Osteoblast (primary cell): ENCODE measurements at places on chromosomes 6 and 20.

DNA sequence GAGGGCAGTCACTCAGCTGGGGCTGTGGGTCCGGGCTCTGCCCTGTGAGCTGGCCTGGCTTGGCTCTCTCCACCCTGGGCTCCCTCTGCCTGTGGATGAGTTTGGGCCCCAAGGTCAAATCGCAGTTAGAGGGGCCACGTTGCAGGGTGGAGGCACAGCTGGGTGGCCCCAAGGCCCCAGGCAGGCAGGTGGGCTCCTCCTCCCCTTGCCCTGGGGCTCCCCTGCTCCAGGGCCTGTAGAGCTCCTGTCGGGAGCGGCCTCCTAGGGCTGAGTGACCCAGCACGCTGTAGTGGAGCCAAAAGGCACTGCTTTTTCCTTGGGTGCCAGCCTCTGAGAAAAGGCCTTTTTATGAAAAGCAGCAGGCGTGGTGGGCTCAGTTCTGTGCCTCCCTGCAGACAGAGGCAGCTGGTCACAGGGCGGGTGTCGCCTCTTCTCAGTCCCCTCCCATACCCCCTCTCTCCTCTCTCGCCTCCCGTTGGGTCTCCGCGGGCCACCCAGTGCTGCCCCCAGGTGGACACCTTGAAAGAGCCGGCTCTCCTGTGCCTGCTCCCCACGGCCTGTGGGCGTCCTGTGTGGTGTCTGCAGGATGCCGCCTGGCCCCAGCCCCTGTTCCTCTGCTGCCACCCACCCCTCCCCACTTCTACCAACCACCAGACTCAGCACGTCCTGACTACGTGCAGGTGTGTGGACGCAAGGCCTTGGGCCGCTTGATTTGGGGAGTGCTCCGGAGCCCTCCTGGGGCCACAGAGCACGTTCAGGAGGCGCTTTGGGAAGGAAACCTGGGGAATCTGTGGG, 13.2 kb downstream of the SS18L1 start:
- peak; percentile 98 for DNase-seq

DNA sequence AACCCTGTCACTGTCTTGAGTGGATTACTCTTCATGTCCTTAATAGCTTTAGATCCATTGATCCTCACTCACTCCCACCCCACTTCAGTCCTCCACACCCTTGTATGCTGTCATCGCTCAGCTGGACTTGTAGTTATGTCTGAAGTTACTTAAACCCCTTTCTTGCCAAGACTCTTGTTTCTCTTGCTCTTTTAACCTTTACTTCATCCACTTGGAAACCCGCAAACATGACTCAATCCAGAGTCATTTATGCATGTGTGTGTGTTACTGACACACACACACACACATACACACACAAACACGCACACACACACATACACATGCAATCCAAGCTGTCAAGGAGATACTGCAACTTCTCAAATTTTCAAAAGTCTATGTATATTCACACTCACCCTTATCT, 341.8 kb downstream of the SYNE1 start:
- DNase-seq, result peak; percentile 71

- no peak for DNase-seq
These were observed 11.3 kb upstream of the ADGB start for GRCh38 chr6:146587459-146587858.

GRCh38 chr6:7189101-7189758, 81.5 kb downstream of the RREB1 start:
- DNase-seq, result no peak

GRCh38 chr20:61244213-61244612, 7.8 kb upstream of the CDH4 start:
- DNase-seq, result no peak

- DNase-seq, result no peak
These were observed 185.4 kb upstream of the GRIK2 start for GRCh38 chr6:101208152-101208551.

- no peak for DNase-seq
These were observed 11.2 kb downstream of the ZKSCAN3 start for GRCh38 chr6:28360961-28361360.

DNA sequence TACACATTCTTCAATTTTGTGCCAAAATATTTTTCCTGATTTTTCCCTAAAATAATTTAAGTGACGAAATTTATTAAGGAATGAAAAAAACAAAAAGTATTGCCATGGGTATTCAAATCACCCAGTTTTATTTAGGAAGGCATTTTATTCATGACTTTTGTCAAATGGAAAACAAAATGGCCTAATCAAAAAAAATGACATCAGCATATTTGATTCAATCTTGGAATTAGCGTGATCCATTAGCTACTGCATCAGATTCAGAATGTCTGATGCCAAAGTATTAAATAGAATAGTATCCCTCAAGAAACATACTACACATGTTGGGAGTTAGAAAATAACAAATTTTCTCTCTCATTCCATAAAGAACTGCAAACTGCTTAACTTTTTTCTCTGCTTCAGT, 129.2 kb downstream of the TRDN start:
- DNase-seq, result no peak

GRCh38 chr6:17588011-17588410, 12.1 kb upstream of the FAM8A1 start:
- DNase-seq, result no peak

- no peak for DNase-seq
These were observed 154.7 kb upstream of the PDE10A start for GRCh38 chr6:165817771-165818170.

DNA sequence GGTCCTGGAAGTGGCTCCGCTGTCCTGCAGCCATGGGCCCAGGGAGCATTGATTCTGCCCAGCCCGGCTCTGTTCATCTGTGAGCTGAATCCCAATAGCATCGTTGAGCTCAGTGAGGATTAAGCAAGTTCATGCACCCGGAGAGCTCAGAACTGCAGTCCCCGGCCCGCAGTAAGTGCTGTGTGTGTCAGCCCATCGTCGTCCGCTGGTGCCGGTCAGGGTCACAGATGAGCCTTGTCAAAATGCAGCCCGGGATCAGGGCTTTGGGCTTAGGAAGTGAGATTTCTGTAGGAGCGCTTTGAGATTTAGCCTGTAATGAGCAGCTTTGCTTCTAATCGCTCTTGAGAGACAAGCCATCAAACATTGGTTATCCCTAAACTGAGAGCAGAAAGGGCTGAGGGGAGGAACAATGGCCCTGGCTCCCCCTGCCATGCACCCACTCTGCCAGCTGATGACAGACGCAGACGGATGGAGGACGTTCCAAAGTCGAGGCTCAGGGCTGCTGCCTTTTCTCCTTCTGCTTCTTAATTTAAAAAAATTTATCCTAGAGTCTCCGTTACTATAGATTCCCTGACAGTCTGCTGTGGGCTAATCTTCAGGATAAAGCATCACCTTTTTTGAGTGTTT, 25.6 kb upstream of the SULF2 start:
- no peak for DNase-seq

DNA sequence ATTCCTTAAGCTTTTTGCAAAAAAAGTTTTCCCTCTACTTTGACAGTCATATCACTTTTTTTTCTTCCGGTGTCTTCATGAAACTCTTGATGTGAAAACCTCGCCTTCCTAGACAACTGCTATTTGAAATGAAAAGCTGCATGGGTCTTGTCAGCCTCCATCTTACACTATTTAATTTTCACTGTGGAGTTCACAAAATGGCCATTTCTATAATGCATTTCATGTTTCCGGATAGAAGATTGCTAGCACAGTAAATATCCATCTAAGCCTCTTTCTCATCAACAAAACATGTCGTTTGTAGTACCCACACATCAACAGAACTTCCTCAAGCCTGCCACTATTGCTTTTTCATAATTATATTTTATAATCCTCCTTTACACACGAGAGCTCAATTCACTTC, 204.9 kb upstream of the ID4 start:
- no peak for DNase-seq

DNA sequence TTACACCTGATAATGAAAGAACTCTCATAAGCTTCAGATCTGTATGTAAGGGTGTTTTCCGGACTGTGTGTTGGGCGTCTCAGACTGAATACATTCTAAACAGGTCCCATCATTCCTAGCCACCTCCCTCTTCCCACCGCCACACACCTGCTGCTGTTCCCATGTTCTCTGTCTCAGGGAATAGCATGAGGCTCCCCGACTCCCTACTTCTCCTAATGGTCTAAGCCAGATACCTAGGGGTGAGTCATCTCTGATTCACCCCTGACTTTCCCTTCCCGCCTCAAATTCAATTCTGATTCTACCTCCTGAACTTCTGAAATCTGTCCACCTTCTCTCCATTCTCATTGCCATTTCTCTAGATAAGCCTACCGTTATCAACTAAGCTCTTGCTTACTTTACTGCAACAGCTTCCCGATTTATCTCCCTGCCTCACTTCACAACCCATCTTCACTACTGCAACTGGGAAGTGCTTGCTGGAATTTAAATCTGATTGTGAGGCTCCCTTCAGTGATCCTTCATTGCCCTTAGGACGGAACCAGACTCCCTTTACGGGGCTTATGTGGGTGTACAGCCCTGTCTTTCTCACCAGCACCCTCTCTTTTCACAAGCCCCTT, 1.6 kb downstream of the TMEM14A start:
- peak; percentile 53 for DNase-seq

DNA sequence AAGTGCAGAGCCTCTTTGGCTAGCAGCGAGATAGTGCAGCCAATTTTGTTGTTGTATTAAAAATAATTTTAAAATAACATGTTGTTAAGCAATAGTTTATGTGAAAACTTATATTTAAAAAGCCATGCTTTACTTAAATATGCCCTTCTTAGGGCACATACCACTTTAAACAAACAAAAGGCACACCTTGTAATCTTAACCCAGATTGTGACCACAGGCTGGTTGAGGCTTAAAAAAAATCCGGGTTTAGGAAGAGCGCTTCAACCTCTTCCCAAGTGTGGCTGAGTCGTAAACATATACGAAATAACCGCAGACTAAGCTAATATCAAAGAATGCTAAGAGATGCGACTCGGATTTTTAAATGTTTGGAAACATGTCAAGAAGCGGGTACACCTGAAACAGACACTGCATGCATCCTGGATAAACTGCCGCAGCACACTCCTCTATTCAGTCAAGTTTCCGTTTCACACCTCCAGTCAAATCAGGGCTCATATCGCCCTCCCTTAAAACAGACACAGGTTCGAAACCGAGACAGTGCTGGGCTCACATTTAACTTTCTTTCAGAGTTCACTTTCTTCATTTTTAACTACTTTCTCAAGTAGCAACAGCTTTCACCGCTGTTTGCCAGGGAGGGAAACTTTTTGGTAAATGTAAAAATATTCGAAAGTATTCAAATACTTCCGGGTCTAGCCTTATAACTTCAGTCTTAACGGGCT, 1.5 kb downstream of the DEK start:
- DNase-seq, result no peak

DNA sequence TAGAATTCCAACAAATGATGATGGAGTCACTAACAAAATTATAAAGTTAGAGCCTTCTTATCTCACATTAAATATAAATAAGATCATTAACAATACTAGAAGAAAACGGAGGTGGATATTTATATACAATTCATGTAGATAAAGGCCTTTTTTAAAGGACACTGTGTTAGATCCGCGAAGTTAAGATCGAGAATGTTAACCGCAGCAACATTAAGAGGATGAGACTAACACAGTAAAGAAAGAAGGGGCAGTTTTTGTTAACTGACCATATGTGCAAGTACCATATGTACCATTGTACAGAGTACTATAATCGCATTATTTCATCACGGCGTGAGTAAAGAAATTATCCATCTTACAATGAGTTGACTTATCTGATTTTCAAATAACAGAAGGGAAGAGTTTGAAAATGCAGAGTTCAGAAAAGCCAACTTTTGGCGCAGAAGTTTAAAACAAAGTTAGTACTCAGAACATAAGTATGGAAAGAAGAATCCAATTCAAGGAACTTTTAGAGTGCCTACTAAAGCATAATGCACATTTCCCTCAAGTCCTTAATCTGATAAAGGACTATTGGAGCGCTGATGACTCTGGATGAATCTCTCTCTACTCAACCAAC, 1.4 kb downstream of the FBXL4 start:
- no peak for DNase-seq

GRCh38 chr6:135202836-135203235, 21.7 kb downstream of the MYB start:
- no peak for DNase-seq

- no peak for DNase-seq
These were observed 91.2 kb upstream of the SIRPA start for GRCh38 chr20:1803932-1804501.

- no peak for DNase-seq
These were observed 7.5 kb upstream of the SLA2 start for GRCh38 chr20:36653456-36653855.

- DNase-seq, result no peak
These were observed 8.7 kb downstream of the ZHX3 start for GRCh38 chr20:41308726-41309413.

GRCh38 chr20:44650771-44651433, 597 bp downstream of the ADA start:
- DNase-seq, result no peak

DNA sequence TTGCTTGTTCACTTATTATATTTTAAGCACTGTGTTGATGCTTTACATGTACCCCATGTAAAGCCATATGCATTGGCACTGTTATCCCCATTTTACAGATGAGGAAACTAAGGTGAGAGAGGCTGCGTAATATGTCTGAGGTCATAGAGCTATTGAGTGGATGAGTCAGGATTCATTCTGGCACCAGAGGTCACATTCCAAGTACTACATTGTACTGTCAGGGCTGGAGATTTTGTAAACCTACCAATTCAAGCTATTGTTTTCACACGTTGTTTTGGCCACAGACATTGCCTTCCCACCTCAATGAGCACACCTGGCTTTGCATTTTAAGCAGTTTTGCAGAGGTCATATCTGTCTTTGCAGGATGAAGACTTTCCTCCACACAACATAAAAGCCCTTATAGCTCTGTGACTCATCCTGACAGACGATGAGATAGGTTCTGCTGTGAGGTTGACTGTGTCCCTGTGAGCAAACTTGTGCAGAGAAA, 33.2 kb downstream of the ANKS1A start:
- DNase-seq, result no peak

- DNase-seq, result no peak
These were observed 149.9 kb downstream of the MYB start for GRCh38 chr6:135331002-135331401.

DNA sequence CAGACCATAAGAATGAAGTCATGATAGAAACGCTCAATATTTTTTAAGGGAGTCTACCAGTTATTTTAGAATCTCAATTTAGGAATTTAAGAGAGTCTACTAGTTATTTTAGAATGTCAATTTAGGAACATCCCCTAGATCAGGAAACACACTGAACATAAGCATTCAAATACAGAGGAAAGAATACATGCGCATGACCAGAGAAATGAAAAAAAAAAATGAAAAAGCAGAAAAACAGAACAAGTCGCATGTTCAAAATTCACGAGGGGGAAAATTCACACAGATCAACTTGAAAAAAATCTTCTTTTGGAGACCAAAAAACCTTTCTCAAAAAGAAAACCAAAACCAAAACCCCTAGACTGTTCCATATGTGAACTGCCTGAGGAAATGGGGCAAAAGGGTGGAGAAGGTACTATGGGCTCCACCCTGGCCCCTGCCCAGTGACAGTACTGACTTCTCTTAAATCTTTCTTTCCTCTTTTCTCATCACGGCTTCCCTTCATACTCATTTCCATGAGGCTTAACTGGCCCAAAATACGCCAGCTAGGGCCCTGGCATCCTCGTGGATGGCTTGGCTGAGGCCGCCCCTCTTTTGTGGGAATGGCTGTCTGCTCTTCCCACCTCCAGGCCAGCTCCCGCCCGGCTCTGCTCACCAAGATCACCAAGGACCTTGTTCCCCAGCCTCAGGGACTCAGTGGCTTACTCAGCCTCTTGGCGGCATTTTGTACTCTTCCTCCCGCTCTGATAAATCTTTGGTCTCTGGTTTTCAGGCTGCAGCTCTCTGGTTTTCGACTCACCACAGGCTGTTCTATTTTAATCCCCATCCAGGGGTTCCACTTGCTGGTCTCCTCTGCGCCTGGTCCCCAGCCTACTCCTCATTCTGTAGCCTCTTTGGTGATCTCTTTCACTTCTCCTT, 11.2 kb downstream of the ZBTB2 start:
- peak; percentile 60 for DNase-seq
